Activated CD8-positive, alpha-beta T cell treated with anti-CD3 and anti-CD28 coated beads, Interleukin-2, amount 10 ng/mL, durations not matched to agents 7 days and 5 days (primary cell): ENCODE measurements at places on chromosomes 16 and 17. TPM values are rescaled to one million over a fixed set of nuclear protein-coding genes. Genes with fewer than 3 reads are reported as not detected.

DNA sequence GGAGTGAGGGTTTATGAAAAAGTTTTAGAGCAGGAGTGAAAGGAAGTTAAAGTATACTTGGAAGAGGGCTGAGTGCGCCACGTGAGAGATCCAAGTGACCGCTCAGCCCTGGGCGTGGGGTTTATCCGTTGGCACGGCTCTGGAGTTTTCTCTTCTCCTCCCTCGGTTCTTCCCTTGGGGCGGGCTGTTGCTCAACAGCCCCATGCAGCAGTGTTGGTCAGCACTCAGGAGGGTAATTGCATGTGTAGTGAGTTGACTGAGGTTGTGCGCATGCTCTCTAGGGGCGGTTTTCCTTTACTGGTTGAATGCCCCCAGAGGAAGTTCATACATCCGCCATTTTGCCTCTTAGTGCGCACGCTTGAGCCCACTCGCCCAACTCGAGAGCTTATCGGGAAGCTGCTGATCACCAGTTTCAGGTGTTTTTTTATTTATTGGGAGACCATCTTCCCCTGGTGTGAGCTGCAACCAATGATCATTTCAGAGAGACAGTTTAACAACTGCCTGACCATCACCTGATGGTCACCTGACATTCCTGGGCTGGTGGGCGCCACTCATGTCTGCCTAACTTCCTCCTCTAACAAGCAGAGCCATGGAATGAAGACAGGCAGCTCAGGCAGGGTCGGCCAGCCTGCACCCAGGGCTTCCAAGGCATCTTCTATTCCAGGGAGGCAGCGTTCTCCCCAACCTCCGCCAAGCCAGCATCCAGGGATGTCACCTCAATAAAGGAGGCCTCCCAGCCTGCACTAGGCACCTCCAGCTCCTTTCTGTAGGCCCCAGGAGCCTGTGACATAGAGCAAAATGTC, 41.3 kb upstream of the DNAH17 start:
- DNase-seq = no peak

DNA sequence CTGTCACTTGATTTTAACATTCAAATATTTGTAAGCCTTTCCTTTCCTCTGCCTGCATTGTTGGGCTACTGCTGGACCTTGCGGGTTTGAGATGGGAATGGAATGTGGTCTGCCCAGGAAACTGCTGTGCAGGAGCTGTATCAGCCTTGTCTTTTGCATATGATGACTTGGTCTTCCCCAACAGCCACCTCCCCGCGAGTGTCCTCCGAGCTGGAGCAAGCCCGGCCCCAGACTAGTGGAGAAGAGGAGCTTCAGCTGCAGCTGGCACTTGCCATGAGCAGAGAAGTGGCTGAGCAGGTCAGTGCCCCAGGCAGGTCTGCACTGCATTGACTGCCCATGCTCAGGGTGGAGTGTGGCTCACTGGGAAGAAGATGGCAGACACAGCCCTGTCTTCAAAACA, 52.8 kb downstream of the B9D1 start:
- no peak for DNase-seq

- DNase-seq = no peak
Observed at GRCh38 chr16:23141500-23141899, 7.8 kb downstream of the USP31 start.

DNA sequence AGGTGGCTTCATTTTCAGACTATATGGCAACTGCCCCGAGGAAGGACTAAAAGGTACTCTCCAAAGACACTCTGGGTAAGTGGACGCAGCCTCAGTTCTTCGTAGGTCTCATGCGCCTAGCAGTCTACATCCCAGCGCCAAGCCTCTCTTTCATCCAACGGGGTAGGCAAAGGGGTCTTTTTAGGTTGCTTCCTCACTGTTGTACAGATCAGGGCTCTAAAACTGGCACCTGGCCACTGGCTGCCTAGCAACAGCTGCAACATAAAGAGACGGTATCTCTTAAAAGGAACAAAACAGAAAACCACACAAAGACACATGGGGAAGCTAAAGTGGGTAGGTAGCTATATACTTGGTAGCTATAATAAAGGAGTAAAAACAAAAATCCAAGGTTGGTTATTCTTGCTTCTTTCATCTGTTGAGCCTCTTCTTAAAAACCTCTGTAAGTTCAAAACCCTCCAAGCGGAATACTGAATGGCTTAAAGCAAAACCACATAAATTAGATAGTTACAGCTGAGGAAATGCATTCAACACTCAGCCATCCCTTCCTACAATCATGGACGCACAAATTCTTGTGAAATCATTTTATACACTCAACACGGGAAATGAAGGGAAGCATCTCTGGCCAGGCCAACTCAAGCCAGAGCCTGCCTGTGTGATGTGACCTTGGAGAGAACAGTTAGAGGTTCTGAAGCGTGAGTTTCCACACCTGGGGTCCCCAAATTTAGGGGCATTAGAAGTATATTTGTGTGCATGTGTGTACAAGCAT, 22.7 kb downstream of the CYTH1 start:
- peak; percentile 84 for DNase-seq

- no peak for DNase-seq
Observed at GRCh38 chr16:19984135-19984534, 89.6 kb downstream of the GPR139 start.

DNA sequence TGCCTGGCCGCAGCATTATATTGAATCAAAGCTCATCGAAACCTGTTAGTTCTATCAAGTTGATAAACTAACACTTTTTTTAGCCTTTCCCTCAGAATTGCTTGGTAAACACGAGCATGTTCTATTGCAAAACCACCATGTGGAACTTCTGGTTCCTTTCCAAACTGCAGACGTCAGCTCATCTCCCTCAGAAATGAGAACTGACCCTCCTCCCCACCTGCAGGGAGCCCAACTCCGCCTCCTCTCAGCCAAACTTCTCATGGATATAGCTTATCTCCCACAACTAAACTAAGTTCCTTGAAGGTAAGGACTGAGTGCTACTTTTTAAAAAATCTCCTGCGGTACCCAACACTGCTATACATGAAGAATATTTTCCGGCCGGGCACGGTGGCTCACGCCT, 6.7 kb downstream of the SHMT1 start:
- no peak for DNase-seq

CES1 gene
- total RNA-seq = not detected

ZSCAN10 gene
- total RNA-seq = 0.26 TPM
